ENCODE measurements at places on chromosomes 1 and 21. TPM values are rescaled to one million over a fixed set of nuclear protein-coding genes. Genes with fewer than 3 reads are reported as not detected.
A peak's percentile ranks its signal among the peaks of the same experiment; 100 is the strongest.

DNA sequence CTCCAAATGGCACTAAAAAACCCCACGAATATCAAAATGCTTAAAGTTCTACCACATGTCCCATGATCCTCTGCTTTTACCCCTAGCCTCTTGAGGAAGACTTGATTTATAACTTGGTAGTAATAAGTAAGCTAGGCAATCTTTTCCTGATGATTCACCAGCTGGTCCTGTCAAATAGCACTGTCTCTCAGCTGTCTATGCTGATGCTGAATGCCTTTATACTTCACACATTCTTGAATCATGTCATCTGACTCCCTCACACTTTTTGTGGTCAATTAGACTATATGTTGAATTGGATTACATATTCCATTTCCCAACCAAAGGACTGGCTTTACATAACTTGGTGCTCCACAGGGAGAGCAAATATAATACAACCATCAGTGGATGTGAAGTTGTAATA is 16.6 kb downstream of the C21orf91 start:
- no peak for DNase-seq

- no peak for DNase-seq
Observed at GRCh38 chr1:227197064-227197463, 121.2 kb downstream of the CDC42BPA start.

DNA sequence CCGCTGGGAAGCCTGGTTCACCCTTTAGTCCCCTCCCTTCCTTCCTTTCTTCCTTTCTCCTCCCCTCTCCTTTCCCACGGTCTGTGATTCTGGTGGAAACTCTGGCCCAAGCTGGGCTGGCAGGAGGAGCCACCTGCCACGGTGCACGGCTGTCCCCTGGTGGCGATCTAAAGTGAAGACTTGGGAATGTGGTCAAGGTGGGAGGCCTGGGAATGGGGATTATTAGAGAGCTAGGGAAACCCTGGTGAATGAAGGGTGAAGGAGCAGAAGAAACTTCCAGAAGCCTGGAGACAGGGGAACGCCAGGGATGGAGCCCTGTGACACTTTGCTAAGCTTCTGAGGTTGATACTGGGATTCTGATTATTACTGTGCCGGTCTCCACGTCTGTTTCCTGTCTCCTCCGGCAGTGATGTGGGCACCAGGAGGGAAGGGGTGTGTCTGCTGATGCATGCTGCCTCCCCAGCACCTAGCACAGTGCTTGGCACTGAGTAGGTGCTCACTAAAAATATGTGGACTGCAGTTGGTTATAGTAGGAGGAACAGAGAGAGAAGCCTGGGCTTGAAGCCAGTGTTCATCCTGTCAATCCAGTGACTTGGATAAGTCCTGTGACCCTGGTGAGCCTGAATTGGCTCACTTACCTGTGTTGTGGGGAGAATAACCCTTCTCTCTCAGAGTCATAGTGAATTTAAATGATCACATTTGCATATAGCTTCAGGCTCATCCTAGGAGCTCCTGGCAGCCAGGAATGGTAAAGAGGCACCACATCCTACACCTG is 71.2 kb upstream of the NBPF3 start:
- peak; percentile 87 for DNase-seq

- DNase-seq: peak; percentile 20
Observed at GRCh38 chr1:94012708-94013366, 103.6 kb upstream of the GCLM start.

DNA sequence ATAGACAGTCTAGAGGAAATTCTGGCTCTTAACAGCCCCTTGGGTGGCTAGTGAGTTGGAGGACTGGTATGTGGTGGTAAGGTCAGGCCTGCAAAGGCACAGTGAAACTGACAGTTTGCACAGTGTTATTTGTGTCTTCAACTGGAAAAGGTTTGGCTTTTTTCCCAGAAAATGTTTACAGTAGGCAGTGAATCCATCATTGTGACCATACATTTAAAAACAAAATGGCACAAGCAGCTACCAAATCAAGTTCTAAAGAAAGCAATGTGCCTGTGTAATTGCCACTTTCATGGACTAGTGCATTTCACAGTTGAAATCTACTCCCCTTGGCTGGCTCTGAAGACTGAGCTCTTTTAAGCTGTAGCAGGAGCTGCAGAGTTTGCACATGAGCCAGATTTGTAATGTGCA is 24.8 kb downstream of the ATPAF1 start:
- DNase-seq: no peak

GRCh38 chr1:26889551-26890466 is at the start of gene GPN2:
Gene GPN2, minus strand, starts transcription at chr1:26890283. Its CDS starts 187 bp downstream, at chr1:26890096.
- peak; percentile 92 for DNase-seq

Gene ZNF670
- total RNA-seq: 1.8 TPM

Gene UTS2
- not detected for total RNA-seq

Gene FAM72A
- total RNA-seq: 0.89 TPM

Gene CRP
- 2.1 TPM for total RNA-seq

Gene CTSK
- total RNA-seq: 9.6 TPM

Measured in upper lobe of left lung (tissue), 6 donors.